Lower lobe of right lung (tissue), 2 donors: ENCODE measurements at places on chromosomes 11 and 22. TPM values are rescaled to one million over a fixed set of nuclear protein-coding genes. Genes with fewer than 3 reads are reported as not detected.
A peak's percentile ranks its signal among the peaks of the same experiment; 100 is the strongest.

DNA sequence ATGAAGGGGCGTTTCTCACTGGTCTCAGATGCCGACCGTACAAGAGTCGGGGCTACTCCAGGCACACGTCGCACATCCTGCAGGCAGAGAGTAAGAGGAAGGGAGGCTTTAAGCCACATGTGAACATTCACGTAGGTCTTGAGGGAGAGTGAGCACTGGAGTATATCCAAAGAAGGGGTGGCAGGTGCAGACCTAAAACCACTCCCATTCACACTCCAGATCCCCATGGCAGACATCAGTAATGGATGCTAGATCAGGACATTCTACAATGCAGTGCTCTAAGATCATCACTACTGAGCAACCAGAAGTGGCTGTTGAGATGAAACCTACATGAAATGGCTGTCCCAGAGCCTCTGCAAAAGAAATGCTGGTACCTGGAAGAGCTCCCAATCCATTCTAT is 39.0 kb downstream of the WT1 start:
- no peak overlapping the region for H3K4me3 ChIP-seq
- no peaks in the 10 kb centered on the region for H3K27me3 ChIP-seq
- no peaks in the 10 kb centered on the region for H3K36me3 ChIP-seq
- no peak overlapping the region for H3K27ac ChIP-seq
- no peak for DNase-seq
- H3K4me1 ChIP-seq, result no peaks in the 10 kb centered on the region

GRCh38 chr11:64330888-64331287 is 9.1 kb upstream of the CCDC88B start:
- H3K4me3 ChIP-seq, result no peak overlapping the region
- no peak overlapping the region for H3K27ac ChIP-seq
- H3K27me3 ChIP-seq, result no peaks in the 10 kb centered on the region
- H3K36me3 ChIP-seq, result no peaks in the 10 kb centered on the region
- peaks cover 21% of the 10 kb centered on the region for H3K4me1 ChIP-seq

- H3K27me3 ChIP-seq, result no peaks in the 10 kb centered on the region
- no peak for DNase-seq
- H3K27ac ChIP-seq, result no peak overlapping the region
- no peaks in the 10 kb centered on the region for H3K36me3 ChIP-seq
- H3K4me1 ChIP-seq, result no peaks in the 10 kb centered on the region
These were observed 212.0 kb upstream of the PGR start for GRCh38 chr11:101341578-101341977.

- H3K4me1 ChIP-seq, result peaks cover 6% of the 10 kb centered on the region
- H3K4me3 ChIP-seq, result no peak overlapping the region
These were observed 10.1 kb downstream of the MCM5 start for GRCh38 chr22:35409783-35410662.

DNA sequence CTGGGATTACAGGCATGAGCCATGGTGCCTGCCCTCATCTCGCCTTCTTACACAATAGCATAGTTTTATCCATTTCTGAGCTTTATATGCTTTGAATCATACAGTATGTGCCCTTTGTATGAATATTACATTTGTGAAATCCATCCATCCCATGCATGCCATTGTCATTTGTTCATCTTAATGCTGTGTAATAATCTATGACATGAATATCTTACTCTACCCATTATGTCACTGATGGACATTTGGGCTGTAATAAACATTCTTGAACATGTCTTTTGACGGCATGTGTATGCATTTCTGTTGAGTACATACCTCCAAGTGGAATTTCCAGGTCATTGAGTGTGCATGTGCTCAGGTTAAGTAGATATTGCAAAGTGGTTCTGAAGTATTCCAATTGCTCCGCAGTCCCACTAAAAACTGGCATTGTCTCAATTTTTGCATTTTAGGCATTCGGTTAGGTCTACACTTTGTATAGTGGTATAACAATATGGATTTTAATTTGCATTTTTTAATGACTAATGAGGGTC is 339.3 kb upstream of the SYN3 start:
- no peaks in the 10 kb centered on the region for H3K36me3 ChIP-seq
- H3K4me1 ChIP-seq, result no peaks in the 10 kb centered on the region
- no peaks in the 10 kb centered on the region for H3K27me3 ChIP-seq
- DNase-seq, result no peak
- H3K27ac ChIP-seq, result no peak overlapping the region

GRCh38 chr11:91209306-91209705 is 986.5 kb upstream of the CHORDC1 start:
- H3K36me3 ChIP-seq, result no peaks in the 10 kb centered on the region
- H3K27me3 ChIP-seq, result no peaks in the 10 kb centered on the region
- no peaks in the 10 kb centered on the region for H3K4me1 ChIP-seq
- no peak overlapping the region for H3K4me3 ChIP-seq

GRCh38 chr11:57597916-57598830 is 688 bp downstream of the SERPING1 start:
- peak; percentile 83 for DNase-seq
- peak overlapping the region; percentile 86 for H3K27ac ChIP-seq
- no peaks in the 10 kb centered on the region for H3K27me3 ChIP-seq
- peak overlapping the region; percentile 66 for H3K4me3 ChIP-seq

GRCh38 chr11:61771985-61772455 is 19.6 kb downstream of the MYRF start:
- H3K4me3 ChIP-seq, result no peak overlapping the region
- H3K27me3 ChIP-seq, result no peaks in the 10 kb centered on the region
- DNase-seq, result no peak

DNA sequence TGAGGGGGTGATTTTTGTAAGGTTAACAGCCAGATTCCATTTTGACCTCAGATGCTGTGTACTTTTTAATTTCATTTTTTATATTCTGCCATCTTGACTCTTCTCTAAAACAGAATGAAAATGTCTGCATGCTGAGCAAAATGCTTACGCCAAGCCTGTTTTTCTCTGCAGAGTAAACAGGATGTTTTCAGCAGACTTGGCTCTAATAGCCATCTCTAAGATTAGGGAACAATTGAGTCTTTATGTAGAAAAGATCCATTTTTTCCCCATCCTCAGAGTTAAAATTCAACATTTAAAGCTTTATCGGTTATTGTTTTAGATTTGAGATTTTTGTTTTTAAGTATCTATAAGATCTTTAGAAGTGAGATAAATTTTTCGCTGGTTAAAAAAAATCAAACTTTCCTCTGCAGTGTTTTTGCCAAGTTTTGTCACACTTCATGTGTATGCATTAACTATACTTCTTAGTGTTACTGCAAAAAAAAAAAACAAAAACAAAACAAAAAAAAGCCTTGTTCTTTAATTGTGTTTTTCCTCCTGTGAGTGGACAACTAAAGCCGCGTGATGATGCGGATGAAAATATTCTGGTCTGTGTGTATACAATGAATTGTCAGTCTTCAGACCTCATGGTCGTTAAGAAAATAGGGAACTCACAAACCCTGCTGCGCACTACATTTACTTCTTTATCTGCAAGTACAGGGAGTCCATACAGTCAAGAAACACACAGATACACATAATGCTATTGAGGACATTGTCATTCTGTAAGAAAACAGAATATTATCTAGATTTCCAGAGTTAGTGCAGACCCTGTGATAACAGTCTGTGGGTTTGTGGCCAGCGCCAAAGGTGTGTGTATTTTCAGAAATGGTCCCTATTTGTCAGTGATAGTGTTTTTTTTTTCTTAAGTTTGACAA is 17.5 kb upstream of the ADSL start:
- H3K27ac ChIP-seq, result no peak overlapping the region
- H3K36me3 ChIP-seq, result peaks cover 29% of the 10 kb centered on the region
- peaks cover 18% of the 10 kb centered on the region for H3K4me1 ChIP-seq

GRCh38 chr22:43090130-43090789 is 1.1 kb upstream of the TTLL1 start:
- DNase-seq, result peak; percentile 62
- peaks cover 9% of the 10 kb centered on the region for H3K4me1 ChIP-seq
- no peaks in the 10 kb centered on the region for H3K36me3 ChIP-seq
- H3K27me3 ChIP-seq, result no peaks in the 10 kb centered on the region

GRCh38 chr11:100841711-100842407 is 154.8 kb downstream of the ARHGAP42 start:
- H3K4me3 ChIP-seq, result no peak overlapping the region
- no peaks in the 10 kb centered on the region for H3K27me3 ChIP-seq
- H3K36me3 ChIP-seq, result no peaks in the 10 kb centered on the region
- no peak overlapping the region for H3K27ac ChIP-seq
- no peaks in the 10 kb centered on the region for H3K4me1 ChIP-seq

DNA sequence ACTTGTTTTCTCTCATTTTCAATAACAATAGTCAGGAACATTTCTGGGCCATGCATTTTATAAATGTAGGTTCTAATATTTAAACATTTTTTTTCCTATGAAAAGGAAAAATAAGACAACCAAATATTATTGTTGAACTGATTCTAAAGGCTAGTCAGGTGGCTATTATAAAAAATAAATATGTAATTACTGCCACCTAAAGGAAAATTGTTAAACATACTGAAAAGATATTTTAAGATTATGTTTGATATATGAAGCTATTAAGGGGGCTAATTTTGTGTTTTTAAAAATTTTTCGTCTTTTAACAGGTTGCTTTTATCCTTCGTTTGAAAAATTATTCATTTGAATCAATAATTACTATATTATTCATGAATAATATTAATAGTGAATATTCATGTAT is 62.2 kb upstream of the FDX1 start:
- no peak overlapping the region for H3K4me3 ChIP-seq
- H3K27ac ChIP-seq, result no peak overlapping the region
- DNase-seq, result no peak
- peaks cover 21% of the 10 kb centered on the region for H3K4me1 ChIP-seq
- H3K36me3 ChIP-seq, result no peaks in the 10 kb centered on the region

- H3K27me3 ChIP-seq, result no peaks in the 10 kb centered on the region
- no peaks in the 10 kb centered on the region for H3K36me3 ChIP-seq
- peaks cover 22% of the 10 kb centered on the region for H3K4me1 ChIP-seq
- no peak overlapping the region for H3K4me3 ChIP-seq
- no peak for DNase-seq
These were observed 60.3 kb downstream of the SIK3 start for GRCh38 chr11:117037975-117038350.

GRCh38 chr11:134339756-134340155 is 8.0 kb downstream of the GLB1L2 start:
- no peaks in the 10 kb centered on the region for H3K4me1 ChIP-seq
- no peak overlapping the region for H3K27ac ChIP-seq
- peaks cover under 1% of the 10 kb centered on the region for H3K27me3 ChIP-seq
- H3K4me3 ChIP-seq, result no peak overlapping the region

DNA sequence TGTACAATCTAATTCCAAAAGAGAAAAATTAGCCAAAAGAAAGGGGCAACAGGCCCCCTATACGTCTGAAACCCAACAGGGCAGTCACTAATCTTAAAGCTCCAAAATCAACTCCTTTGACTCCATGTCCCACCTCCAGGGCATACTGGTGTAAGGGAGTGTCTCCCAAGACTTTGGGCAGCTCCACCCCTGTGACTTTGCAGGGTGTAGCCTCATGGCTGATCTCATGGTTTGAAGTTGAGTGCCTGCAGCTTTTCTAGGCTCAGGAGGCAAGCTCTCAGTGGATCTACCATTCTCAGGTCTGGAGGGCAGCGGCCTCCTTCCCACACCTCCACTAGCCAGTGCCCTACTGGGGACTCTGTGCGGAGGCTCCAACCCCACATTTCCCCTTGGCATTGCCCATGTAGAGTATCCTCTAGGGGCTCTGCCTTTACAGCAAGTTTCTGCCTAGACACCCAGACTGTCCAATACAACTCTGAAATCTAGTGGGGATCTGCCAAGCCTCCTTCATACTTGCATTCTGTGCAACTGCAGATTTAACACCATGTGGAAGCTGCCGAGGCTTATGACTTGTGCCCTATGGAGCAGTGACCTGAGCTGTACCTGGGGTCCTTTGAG is 94.5 kb downstream of the TRIM29 start:
- H3K36me3 ChIP-seq, result no peaks in the 10 kb centered on the region
- no peaks in the 10 kb centered on the region for H3K4me1 ChIP-seq
- peaks cover 9% of the 10 kb centered on the region for H3K27me3 ChIP-seq
- no peak for DNase-seq

DNA sequence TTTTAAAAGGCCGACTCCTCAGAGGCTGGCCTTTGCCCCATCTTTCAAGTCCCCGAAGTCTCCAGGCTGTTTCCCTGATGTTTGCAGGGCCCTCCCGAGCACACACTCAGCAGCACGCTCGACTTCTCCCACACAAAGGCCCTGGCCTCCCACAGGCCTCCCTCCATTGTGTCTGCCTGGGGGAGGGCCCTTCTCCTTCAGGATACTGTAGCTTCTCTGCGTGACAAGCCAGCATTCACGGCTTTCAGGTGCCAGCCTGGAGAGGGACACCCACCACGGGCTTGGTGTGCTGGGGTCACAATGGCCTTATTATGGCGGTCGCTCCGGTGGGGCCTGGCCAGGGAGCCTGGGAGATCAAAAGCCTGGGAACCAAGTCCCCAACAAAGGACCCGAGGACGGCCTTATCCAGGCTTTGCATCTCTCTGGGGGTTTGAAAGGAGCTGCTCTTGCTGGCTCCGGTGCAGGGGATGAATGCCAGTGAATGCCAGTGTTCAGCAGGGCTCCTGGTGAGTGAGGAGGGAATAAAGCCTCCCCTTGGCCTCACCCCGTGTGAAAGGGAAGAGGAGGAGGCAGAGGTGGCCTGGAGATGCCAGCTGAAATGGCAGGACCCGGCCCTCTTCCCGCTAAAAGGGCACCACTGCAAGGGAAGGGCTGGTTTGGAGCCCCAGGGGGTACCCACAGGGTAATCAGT is 55.0 kb downstream of the TRAF6 start:
- DNase-seq, result no peak
- peaks cover 16% of the 10 kb centered on the region for H3K36me3 ChIP-seq
- H3K4me3 ChIP-seq, result no peak overlapping the region

DNA sequence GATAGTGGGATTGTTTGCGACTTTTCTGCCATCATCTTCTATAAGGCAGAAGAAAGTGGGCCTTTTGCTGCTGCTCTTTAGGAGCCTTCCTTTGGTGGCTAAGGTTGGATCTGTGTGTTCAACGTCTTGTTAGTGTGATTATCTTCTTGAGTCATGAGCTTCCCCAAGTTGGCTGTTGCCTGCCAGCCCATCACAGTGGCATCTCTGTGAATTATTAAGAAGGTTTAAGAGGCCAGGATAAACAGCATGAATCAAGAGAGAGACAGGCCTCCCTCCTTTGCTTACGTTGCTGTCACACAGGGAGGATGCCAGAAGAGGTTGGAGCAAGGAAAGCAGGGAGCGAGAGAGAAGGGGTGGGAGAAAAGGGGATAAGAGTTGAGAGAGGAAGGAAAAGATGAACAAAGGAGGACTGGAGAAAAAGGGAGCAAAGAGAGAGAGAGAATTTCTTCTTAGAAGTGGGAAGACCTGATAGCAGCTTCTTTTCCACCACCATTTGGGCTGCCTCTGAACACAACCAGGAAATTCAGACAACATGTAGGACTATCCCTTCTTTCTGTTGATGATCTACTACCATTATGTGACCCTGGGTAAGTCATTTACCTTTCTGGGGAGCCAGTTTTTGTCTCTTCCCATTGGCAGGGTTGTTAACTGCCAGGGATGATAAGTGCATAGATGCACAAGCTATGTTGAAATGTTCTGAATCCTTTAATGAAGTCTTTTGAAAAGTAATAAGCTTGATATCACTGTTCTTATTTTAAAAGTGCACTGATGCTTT is 126.5 kb downstream of the NAV2 start:
- H3K36me3 ChIP-seq, result no peaks in the 10 kb centered on the region
- no peak overlapping the region for H3K4me3 ChIP-seq
- no peak overlapping the region for H3K27ac ChIP-seq
- no peaks in the 10 kb centered on the region for H3K27me3 ChIP-seq
- no peak for DNase-seq

The TOLLIP gene
- total RNA-seq, result 68.4 TPM

The CCT8L2 gene
- not detected for total RNA-seq

The MAML2 gene
- 31.5 TPM for total RNA-seq

The SPI1 gene
- 295 TPM for total RNA-seq

The WNT11 gene
- total RNA-seq, result 9.2 TPM

The IGSF9B gene
- total RNA-seq, result 5.5 TPM

The APOL1 gene
- 85.8 TPM for total RNA-seq

The HIRA gene
- 27.9 TPM for total RNA-seq

The PAX6 gene
- total RNA-seq, result not detected

The SLC35C1 gene
- 24.7 TPM for total RNA-seq
